Chondrocyte (in vitro differentiated cells): ENCODE measurements at places on chromosomes 2 and 18.
A peak's percentile ranks its signal among the peaks of the same experiment; 100 is the strongest.

GRCh38 chr18:72114801-72115594, 429.1 kb downstream of the CBLN2 start:
- DNase-seq, result no peak

GRCh38 chr2:142883526-142883925, 6.1 kb downstream of the KYNU start:
- no peak for DNase-seq

DNA sequence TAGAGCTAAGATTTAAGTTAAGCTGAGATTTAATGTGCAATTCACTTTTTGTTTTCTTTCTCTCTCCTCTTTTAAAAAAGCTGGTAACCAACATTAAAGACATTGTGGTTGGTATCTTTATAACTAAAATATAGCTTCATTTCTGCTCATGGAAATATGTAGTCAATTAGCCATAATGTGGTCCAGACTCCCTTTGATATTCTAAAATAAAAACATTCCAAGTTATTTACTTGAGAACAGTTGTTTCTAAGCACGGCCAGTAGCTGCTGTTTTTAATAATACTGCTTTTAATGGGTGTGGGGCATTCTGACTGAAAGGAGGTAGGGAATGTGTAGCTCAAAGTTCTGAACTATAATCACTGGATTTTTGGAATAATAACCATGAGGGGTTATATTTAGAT, 183.3 kb upstream of the FBXO11 start:
- DNase-seq, result no peak

DNA sequence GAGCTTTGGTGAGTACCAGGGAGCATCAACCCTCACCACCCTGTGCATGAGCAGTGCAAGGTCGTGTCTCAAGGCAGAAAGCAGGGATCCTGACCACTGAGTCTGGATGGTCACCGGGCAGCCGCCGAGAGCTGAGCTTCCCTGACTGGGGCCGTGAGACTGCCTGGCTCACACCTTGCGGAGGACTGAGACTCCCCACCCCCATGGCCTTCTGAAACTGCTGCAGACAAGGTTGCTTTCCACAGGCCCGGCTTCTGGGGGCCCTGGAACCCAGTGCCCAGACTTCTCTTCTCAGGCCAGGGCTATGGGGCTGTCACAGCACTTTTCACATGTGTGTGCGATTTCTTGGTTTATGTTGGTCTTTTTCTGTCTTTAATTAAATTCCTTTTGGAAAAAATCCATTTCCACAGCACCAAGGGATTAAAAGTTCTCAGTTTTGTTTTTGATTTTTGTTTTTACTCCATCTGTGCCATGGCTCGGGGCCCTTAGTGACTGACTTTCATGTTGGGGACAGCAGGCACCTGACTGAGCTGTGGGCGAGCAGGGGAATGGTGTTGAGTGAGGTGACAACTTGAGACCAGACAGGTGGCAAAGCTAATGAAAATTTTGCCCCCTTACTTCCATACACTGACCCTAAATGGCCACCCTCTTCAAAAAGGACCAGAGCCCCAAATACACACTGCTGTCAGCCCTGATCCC, 297.9 kb downstream of the CYP26B1 start:
- DNase-seq, result no peak

- DNase-seq, result no peak
Measured at GRCh38 chr2:151774506-151774905, 40.2 kb upstream of the NEB start.

DNA sequence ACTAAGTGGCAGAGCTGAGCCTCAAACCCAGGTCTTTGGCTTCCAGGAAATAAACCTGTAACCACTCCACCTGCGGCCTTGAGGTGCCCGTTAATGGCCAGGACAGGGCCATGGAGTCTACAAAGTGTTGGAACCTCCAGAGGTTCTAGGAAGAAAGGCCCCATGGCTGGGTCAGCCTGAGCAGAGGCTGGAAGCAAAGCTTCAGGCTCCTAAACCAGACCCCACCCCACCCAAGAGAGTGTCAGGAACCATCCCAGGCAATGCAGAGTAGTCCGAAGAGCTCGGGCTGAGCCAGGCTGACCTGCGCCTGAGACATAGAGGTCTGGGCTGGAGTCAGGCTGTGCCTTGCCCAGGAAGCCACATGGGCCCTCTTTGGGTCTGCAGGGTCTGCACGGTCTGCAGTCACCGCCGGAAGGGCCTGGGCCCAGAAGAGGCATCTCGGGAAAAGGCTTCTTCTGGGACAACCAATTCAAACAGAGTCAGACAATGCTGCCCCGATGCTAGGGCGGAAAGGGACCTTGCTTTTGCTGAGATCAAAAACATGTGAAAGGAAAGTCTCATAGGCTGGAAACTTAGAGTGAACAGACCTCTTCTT, 6.4 kb downstream of the CIB4 start:
- peak; percentile 59 for DNase-seq

GRCh38 chr2:72689579-72690195, 136.1 kb downstream of the EXOC6B start:
- DNase-seq, result no peak

GRCh38 chr2:173739006-173739405, 226.2 kb downstream of the SP3 start:
- no peak for DNase-seq

DNA sequence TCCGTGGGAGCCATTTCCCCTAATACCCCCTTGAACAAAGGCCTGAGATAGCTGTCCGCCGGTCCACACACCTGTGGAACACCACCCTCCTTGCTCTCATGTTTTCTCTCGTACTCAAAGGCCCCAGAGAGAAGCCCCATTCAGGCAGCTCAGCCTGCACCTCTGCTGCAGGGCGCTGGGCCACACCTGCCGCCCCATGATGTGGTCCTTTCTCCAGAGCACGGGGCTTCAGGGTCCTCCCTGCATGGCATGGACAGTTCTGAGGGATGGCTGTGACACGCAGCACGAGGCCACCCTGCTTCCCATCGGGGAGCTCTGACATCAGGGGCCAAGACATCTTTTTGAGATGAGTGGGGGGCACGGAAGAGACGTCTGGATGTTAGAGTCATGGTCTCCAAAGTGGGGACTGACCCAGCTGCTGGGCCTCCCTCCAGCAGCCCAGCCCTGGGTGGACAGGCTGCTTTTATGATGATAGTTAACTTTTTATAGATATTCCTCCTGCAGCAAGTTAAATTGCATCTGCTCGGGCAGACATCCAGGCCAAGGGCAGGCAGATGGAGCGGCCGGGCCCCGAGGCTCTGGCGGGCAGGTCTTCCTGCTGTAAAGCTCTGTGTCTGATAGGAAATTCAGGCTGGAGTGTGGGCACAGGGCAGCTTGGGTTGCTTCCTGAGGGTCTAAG, 56.7 kb downstream of the SDC1 start:
- peak; percentile 66 for DNase-seq

GRCh38 chr18:37590346-37590745, 24.7 kb upstream of the CELF4 start:
- DNase-seq, result no peak

DNA sequence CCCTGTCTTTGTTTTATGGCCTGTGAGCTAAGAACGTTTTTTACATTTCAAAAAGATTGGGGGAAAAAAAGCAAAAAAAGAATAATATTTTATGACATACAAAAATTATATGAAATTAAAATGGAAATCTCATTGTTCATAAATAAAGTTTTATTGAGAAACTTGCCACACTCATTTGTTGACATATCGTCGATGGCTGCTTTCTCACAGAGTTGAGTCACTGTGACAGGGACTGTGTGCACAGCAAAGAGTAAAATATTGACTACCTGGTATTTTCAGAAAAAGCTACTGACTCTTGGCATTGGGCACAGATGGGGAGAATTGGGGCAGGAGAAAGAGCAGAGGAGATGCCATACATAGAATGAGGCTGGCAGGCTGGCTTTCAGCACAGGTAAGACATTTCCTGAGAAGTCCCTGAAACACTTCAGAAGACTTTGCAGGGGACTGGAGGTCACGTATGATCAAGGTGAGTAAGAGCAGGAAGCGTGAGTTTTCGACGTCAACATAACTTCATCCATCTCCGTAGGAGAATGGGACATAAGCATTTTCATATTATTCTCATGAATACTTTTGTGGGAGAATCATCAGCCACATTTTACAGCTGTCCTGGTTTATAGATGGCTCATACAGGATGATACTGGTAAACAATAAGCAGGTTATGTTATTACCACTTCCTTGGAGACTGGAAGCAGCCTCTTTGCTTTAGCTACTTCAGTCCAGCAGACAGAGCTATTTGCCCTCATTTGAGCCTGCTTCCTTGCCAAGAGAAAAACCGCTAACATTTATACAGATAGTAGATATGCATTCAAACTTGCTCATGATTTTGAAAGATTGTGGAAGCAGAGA, 32.5 kb upstream of the PUM2 start:
- no peak for DNase-seq

DNA sequence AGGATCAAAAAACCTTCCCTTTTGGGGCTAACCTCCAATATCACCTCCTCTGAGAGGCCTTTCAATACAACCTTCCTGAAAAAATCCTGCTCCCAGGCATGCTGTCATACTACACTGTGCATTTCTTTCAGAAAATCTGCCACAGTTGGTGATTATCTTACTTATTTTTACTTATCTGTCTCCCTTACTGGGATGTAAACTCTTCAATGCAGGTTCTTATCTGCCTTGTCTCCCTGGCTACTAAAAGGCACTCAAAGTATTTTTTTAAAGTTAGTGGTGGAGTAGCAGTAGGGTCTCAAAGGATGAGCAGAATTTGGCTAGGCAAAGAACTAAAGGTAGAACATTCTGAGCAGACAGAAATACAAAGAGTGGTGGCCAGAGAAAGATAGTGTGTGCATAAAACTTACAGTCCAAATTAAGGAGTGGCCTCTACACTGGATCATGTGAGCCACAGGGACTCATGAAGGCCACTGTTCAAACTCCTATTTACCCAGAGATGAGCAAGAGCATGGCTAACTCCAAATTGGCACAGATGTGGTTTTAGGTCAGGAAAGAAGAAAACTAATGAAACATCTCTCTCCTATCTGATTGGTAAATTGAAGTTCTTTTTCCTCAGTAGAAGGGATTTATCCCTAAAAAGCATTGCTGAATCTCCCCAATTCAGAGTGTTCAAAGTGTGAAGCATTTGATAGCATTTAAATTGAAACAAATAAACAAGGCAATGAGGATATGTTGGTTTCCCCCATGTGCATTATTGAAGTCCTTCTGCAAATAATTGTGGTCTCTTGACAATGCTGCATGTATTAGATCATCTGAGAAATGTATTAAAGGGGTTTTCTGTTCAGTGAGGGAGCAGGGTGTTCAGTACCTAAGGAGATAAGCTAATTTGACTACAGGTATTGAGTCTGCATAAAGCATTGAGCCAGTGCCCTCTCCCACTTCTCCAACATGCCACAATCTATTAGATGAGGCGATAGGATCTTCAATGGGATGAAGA, 285.5 kb downstream of the MREG start:
- DNase-seq, result no peak

- DNase-seq, result peak; percentile 100
Measured at GRCh38 chr18:76492669-76493212, 2.3 kb downstream of the ZNF516 start.

GRCh38 chr2:127293386-127293747, 577 bp downstream of the ERCC3 start:
- no peak for DNase-seq

DNA sequence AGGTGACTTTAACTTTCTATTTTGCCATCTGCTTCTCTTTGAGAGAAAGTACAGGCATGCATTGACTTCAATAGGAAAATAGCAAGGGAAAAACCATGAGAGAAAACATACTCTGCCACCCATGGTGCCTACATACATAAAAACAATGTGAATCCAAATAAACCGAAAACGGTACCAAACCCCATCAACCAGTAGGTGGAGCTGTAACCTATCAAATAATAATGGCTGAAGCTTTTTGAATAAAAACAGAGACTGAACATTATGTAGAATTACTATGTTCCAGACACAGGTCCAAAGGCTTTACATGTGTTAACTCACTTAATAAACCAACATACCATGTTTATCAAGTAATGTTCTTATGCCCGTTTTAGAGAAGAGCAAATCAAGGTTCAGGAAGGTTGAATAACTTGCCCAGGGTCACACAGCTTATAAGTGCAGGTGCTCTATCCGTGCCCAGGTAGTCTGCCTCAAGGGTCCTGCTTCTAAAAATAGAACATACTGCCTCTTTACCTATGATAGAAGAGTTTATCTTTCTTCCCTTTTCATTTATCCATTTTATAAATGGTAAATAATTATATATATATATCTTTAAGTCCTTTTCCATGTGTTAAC, 293.9 kb upstream of the SYT4 start:
- no peak for DNase-seq

GRCh38 chr2:112671801-112672200, 26.1 kb downstream of the SLC20A1 start:
- no peak for DNase-seq

DNA sequence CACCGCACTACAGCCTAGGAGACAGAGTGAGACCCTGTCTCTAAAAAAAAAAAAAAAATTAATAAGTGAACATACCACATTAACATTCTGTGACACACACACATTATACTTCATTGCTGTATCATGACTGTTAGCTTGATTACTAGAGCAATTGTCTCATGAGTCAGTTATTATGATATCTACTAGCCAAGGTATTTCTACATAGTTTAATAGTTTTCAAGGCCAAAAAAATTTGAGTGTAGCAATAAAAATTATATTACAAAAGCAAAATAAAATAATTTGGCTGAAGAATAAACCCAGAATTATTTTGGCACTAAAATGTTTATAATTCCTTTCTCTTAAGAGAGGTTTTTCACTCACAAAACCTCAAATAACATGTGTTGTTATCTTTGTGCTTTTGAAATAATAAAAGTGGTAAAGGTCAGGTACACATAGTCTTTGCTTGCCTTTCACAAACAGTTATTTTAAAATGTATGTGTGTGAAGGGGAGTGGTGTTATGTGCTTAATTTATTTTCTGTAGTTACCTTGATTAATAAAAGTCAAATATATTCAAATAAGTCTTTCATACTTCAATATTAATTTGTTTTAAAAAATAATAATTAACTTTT, 136.9 kb upstream of the SPOPL start:
- no peak for DNase-seq

DNA sequence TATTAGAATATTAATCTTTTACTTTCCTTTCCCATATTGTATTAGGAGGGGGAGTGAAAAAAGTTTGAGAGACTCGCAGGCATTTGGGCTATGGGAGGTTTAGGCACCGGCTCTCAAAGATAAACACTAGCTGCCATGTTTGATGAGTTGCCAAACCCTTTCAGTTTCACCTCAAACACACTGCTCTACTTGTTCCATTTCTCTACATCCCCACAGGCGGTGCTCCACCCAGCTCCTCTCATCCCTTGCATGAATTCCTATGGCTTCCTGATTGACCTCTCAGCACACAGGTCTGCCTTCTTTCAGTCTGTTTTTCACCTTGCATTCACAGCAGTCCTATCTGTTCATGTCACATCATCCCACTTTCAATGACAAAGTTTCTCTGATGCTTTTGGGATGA, 65.7 kb downstream of the MEP1B start:
- DNase-seq, result no peak

DNA sequence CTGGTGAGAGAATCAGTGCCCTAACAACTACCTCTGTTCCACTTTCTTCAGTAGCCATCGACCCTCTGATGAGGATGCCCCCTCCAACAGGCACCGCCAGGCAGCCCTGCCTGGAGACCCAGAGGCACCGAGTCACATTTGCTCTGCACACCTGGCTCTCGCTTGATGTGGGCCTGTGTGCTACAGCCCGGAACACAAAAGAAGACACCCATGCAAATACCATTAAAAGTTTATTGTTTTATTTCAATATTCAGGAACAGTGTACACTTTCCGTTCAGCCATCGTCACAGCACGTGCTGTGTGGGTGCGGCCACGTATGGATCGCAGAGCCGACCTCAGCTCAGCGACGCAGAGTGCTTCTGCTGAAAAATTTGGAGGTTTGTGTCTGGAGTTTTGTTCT, 154.0 kb downstream of the MBP start:
- no peak for DNase-seq

- DNase-seq, result no peak
Measured at GRCh38 chr18:55398858-55399257, 189.1 kb downstream of the TCF4 start.
